Fibroblast of mammary gland (primary cell): ENCODE measurements at places on chromosomes 5 and 9.

GRCh38 chr5:155729684-155730059 lies 597.3 kb upstream of the SGCD start:
- no peak for DNase-seq

DNA sequence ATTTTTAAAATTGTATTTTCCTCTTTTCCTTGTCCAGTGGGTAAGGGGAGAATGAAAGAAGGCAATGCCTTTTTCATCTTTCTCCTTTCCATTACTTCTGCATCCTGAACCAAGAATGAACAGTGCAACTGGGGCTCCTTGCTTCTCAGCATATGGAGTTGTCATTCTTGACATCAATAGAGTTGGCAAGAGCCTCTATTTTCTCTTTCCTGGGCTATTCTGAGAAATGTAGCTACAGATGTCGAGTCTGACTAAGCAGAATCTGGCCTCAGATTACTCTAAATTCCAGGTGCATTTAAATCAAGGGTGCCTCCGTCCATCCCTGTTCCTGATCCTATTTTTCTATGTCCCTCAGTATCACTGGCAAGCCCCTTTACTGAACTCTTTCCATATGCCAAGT lies 244.8 kb downstream of the GLIS3 start:
- peak; percentile 15 for DNase-seq

GRCh38 chr5:176747670-176748072 lies 62.7 kb upstream of the UNC5A start:
- no peak for DNase-seq

- DNase-seq, result no peak
These were observed 208.0 kb downstream of the KCTD16 start for GRCh38 chr5:144378681-144379080.

- no peak for DNase-seq
These were observed 127.4 kb downstream of the AOPEP start for GRCh38 chr9:94853887-94854286.

- peak; percentile 97 for DNase-seq
These were observed 35.5 kb upstream of the GLRX start for GRCh38 chr5:95858023-95858461.

DNA sequence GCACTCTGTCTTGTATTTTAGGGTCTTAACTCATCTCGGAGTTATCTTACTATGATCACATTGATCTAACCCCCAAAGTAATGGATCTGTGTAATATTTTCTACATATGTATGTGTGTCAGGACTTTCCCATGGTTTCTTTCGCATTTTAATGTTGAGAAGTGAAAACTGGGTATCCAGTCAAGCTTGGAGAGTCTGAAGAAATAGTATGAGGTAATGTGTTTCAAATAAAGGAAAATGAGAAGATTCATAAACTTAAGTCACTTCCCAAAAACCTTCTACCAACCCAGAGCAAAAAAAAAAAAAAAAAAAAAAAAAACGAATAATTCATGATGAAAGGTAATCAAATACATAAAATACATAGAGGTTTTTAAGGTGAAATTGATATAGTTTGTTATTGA lies 187.8 kb upstream of the VCAN start:
- DNase-seq, result no peak

DNA sequence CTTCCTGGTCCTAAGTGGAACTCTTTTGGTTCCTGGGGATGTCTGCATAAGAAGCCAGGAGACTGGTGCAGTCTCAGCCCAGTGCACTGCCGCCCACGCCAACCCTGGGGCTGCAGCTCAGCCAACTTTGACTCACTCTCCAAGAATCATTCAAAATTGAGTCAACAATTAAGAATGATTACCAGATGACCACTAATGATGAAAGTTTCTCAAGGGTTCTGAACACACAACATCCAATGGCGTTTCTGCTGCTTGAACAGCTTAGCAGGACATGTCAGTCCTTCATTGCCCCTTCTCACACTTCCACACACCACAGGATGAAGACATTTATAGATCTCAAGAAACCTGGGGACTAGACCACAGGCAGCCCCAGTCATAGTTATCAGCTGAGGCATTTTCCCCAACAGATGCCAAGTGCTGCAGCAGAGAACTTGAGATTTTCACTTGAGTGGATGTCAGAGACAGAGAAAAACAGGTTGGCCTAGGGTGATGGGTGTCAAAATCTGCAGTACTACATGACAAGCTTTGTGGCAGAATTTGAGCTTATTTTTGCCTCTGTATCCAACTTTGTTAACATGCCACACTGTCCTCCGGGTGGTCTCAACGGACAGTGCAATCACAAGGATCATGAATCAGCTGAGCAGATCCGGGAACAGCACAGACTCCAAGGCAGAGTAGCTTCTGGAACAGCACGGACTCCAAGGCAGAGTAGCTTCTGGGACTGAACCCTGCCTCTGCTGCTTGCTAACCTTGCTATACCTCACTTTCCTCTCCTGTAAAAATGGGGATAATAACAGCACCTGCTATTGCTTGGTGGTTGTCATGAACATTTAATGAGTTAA lies 356.1 kb downstream of the SPOCK1 start:
- peak; percentile 99 for DNase-seq

DNA sequence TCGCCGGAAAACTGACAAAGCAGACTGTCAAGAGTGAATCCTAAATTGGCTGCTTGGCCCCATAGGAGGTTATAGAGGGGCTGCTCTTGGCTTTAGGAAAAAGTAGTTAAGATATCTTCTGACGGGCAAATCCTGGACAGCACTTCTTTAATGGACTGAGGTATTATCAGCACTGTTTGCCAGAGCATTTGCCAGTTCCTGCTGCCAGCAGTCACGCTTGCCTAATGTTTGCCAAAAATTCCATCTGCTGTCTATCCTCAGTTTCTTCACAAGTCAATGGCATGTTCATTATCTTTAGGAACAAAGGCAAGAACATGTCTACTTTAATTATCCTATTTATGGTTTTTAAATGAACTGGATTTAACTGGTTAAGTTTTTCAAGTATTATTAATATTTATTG lies 25.8 kb upstream of the SREK1 start:
- DNase-seq, result no peak

DNA sequence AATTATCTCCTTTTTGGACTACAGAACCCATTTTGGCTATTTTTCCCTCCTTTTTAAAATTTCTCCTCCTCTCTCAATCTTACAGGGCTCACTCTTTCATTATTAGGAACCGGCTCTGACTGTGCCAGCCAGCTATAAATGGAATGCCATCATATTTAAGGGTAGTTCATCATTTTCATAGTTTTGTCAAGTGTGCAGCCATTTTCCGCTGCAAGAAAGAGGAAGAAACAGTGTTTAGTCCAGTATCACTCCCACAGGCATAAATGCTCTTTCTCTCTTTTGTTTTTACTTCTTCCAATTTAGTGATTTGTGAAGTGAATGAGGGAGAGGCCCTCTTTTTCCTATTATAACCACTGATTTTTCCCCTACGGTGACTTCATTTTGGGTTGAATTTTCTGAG lies 290.0 kb downstream of the NR3C1 start:
- DNase-seq, result no peak

DNA sequence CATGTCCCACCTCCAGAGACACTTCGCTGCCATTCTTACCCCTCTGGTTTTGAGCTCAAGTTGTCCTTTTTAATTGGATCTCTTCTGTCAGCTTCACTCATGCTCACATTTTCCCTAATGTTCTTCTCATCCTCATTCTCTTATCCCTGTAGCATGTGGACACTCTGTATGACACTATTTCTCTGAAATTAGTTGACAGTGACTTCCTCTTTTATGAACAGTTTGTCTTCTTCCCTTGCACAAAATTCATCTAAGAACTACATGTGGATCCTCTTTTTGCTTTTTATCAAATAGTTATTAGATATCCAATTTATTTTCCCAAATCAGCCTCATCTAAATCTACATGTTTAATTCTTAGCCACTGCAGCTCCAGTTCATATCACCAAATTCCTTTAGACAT lies 676.2 kb downstream of the MAT2B start:
- DNase-seq, result no peak

DNA sequence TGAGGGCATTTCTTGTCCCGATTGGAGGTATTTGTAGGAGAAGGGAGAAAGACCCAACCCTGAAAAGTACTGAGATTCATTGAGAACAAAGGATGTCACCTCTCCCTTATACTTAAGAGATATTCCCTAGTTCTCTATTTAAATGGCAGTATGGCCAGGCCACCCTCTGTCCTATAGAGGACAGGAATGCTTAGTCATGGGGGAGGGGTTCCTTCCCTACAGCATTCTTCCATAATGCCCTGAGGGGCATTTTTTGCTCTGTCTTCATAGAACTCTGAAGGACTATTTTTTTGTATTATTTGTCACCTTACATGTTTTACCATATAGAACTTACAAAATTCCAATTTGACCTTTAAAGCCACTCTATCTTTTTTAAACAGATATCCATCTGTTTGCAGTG lies 176.3 kb downstream of the TMEM161B start:
- DNase-seq, result no peak

- DNase-seq, result no peak
These were observed 32.2 kb downstream of the IRX4 start for GRCh38 chr5:1850324-1851154.

GRCh38 chr9:84758817-84759216 lies 89.3 kb downstream of the NTRK2 start:
- DNase-seq, result no peak

- peak; percentile 73 for DNase-seq
These were observed 44.3 kb downstream of the SLC28A3 start for GRCh38 chr9:84296146-84296843.

GRCh38 chr9:115057559-115057958 lies 60.4 kb downstream of the TNC start:
- no peak for DNase-seq

DNA sequence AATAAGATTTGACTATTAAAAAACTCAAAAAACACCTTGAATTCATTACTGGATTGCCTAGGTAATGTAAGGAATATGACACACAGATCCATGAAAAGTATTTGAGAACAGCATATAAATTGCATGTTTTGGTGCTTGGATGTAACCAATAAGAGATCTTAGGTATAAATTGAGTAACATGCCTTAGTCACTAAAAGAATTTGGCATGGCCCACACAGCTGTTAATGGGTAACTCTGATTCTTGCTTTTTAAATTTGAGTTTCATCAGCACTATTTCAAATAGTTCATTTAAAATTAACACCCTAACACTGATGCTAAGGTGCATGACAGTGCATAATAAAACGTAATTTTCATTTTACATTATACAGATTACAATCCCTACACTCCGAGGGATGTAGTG lies 779.3 kb upstream of the WWC1 start:
- no peak for DNase-seq

DNA sequence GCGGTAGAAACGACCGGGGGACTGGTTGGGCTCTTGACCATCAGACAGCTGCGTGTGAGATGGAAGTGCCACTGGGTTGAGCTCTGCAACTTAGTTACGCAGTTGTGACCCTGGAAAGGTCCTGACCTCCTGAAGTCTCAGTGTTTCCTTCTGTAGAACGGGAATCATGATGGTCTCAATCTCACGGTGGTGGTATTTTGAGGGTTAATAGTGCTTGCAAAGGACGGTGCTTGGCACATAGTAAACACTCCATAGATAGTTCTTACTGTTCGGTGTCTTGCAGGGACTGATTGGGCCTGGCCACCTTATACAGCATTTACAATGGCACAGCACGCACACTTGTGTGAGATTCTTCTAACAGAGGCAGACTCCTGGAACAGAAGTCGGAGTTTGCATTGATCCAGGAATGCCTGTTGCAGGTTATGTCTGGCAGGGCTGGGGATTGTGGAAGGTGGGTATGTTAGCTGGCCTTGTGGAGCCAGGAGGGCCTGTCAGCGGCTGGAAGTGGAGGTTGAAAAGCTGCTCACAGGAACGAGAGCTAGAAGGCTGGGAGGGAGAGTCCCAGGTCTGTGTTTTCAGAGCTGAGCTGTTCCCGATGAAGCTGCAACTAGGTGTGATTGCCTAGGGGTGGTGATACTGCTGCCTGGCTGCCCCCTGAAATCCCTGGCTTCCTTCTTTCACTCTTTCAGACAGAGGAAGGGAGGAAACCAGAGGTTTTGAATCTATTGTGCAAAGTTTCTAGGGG lies 962 bp upstream of the TXN start:
- no peak for DNase-seq

GRCh38 chr5:42951293-42951840 lies 88.8 kb downstream of the ANXA2R start:
- DNase-seq, result peak; percentile 44

- DNase-seq, result peak; percentile 98
These were observed 89.3 kb upstream of the DMRT1 start for GRCh38 chr9:752201-752600.

GRCh38 chr5:145945620-145946111 lies 9.3 kb downstream of the SH3RF2 start:
- no peak for DNase-seq

- no peak for DNase-seq
These were observed 86.7 kb upstream of the SPATA31C2 start for GRCh38 chr9:88224938-88225337.

DNA sequence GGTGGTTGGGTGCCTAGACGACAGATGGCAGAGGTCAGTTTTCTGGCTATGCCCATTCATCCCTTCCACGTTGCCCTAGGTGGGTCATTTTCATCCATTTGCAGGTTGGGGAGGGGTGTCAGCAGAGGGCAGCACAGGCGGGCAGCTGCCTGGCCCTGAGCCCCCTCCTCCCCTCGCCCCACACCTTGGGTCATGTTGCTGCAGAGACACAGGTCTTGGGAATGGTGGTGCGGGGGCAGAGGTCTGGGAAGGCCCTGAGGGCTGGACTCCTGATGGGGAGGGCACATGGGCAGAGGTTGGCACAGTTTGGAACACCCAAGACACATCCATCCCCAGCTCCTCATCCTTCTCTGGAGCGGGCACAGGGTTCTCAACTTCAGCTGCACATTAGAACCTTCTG lies 103.2 kb upstream of the LMX1B start:
- DNase-seq, result no peak

- DNase-seq, result no peak
These were observed 160.8 kb downstream of the DMRT2 start for GRCh38 chr9:1210954-1211353.

- no peak for DNase-seq
These were observed 44.5 kb upstream of the CDH6 start for GRCh38 chr5:31148959-31149475.

- no peak for DNase-seq
These were observed 94.2 kb upstream of the ZNF618 start for GRCh38 chr9:113781896-113782295.

DNA sequence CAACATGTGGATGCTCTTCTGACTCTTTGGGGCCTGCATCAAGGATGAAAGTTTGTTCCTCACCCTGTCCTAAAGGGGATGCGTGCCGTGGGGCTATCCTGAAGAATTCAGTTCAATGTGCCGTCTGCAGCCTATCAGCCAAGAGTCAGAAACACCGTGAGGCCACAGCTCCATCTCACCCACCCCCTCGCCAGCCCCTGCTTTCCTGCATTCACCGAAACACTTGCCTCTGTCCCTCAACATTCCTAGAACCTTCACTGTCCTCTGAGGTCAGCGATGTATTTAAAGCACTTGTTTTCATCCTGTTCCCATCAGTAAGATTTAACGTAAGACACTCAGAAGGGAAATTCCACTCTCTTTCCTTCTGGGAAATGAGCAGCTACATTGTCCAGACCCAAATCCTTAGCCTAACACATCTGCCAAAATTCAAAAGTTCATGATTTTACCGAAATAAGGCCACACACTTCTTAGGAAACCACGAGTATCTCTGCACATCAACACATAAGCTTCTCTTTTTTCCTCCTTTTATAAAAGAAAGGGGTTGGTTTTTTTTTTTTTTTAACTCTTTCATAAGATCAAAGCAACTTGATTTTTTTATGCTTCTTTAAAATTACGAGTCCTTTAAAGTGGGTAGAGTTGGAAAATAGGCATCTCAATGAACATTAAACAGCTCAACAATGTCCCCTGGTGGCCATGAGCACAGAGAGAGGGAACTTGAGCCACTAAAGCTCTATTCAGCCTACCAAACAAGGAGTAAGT lies 100.7 kb downstream of the SUSD1 start:
- peak; percentile 96 for DNase-seq
